Right renal cortex interstitium (tissue), 3 donors: ENCODE measurements at places on chromosomes 16 and 17.
A peak's percentile ranks its signal among the peaks of the same experiment; 100 is the strongest.

DNA sequence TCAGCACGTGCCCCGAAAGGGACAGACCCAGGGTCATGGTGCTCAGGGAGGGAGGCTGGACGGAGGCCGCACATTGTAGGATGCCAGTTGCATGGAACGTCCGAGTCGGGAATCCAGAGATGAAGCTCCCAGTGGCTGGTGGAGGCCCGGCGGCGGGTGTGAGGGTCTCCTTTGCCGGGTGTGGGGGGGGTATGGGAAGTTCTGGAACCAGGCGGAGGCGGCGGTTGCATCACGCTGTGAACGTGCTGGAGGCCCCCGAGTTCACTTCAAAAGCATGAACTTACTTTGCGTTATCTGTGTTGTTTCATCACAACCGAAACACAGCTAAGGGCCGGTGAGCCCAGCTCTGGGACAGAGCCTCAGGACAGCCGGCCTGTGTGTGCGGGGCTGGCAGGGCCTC, 73.4 kb upstream of the GNG13 start:
- no peak for DNase-seq

GRCh38 chr16:27820646-27821345, 242.7 kb downstream of the GSG1L start:
- no peak for DNase-seq

DNA sequence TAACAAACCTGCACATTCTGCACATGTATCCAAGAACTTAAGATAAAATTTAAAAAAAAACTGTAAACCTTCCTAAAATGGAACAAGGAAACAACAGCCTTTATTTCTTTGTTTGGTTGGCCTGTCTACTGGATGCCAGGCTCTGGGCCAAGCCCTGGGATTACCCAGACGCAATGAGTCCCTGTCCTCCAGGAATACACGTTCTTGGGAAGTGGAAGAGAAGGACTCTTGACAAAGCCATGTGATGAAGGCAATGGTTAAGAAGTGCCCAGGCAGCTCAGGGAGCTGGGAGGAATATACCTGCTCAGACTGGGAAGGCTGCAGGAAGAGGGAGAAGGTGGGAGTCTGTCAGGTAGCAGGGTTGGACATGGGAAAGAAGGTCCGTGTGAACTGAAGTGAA, 115.4 kb downstream of the AXIN2 start:
- DNase-seq = no peak

DNA sequence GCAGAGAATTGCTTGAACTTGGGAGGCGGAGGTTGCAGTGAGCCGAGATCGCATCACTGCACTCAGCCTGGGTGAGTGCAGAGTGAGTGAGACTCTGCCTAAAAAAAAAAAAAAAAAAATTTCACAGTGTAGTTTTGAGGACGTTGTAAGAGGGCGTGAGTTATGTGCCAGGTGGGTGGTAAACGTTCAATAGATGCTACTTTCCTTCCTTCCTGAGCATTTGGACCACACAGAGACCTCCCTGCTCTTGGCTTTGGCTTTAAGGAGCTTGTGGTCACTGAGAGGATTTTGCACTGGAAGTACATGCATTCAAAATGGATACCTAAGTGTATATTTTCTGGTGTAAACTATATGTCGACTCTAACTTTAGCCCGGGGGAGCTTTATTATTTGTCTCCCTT, 30.5 kb downstream of the SOST start:
- DNase-seq = no peak

DNA sequence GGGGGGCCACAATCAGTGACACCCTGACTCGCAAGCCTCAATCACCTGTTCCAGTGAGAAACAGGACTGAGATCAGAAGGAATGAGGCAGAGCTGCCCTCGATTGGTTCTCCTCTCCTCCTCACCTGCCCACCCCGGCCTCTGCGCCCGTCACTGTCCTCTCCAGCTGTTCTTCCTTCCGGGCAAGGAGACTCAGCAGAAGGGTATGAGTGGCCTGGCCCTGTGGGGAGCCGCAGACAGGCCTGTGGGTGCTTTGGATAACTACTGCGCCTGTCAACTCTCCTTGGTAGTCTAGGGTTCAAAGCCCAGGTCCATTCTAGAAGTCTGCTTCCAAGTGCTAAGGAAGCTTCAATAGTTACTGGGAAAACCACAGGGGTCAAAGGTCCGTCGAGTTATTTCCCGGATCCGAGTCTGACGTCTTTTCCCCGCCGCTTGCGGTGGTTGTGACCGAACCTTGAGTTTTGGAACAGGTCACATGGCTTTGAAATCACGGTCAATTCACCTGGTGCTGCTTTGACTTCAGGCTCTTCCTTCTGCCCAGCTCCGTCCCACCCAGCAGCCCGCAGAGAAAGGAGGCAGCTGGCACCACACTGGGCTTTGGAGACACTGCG, 8.3 kb downstream of the CARD14 start:
- no peak for DNase-seq

GRCh38 chr16:15942931-15943690, 6.3 kb upstream of the ABCC1 start:
- no peak for DNase-seq

DNA sequence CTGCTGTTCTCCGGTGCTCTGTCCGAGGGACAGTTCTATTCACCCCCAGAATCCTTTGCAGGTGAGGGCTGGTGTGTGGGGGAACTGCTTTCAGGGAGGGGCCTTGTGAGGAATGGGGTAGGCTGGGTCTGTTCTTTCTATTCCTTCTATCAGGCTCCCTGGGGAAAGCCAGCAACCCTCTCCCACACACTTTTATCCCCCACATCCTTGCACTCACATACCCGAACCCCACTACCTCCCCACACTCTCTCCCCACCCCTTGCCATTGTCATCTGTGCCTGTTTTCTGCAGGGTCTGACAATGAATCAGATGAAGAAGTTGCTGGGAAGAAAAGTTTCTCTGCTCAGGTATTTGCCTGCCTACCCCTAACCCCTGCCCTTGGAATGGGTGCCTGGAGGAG, 6.4 kb upstream of the TCAP start:
- no peak for DNase-seq

- DNase-seq = no peak
Observed at GRCh38 chr16:77469634-77470033, 34.8 kb upstream of the ADAMTS18 start.

GRCh38 chr17:50183421-50183994, 17.7 kb downstream of the SGCA start:
- DNase-seq = no peak

GRCh38 chr17:79830763-79831264, 8.4 kb downstream of the CBX4 start:
- no peak for DNase-seq

- no peak for DNase-seq
Observed at GRCh38 chr17:64133546-64134215, 3.7 kb upstream of the ERN1 start.

DNA sequence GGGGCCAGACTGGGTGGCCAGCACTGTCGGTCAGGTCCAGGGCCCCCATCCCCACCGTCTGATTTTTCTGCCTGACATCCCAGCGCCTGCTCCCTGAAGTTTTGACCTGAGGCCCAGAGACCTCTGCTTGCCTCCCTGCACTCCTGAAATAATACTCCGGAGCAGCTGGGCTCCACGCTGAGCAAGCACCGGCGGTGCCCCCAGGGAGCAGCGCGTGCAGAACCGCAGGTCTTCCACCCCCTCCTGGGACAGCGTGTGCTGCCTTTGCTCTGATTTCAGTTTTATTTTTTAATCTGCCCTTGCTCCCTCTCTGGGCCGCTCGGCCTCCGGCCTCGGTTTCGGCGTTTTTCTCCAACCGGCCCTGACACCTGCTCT, 132.4 kb upstream of the GSE1 start:
- DNase-seq = no peak

DNA sequence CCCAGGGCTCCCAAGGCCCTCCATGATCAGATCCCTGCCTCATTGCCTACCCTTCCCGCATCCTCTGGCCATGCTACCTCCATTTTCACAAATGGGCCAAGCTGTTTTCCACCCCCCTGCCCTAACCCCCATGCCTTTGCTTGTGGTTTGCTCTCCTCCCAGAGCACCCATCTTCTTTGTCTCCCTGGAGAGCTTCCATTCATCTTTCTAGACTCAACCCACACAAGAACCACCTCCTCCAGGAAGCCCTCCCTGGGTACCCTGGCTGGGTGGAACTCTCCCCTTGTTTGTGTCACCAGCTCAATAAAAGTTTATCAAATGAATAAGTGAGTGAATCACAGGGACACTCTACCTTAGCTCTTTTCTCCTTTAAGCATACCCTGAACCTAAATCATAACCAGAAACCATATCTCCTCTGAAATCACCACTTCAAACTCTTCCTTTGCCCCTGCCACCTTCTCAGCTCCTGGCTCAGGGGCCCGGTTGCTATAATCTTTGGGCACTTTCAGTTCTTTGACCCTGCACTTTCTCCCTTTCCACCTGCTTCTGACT, 2.9 kb upstream of the SCN4A start:
- DNase-seq = no peak

DNA sequence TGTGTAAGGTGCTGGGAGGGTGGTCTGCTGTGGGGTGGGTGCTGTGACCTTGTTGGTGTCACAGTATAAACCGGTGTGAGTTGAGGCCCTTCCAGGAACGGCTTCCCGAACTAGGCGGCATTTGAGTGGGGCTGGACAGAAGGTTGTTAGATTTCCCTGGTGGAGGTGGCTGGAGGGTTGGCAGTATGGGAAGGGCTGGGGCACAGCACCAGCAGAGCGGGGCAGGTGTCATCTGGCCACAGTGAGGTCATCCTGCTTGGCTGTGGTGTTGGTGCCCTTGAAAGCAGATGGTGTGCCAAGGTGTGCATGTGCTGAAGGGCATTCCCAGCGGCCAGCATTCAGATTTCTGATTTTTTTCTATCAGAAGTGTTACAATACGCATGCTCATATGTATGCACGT, 28.1 kb downstream of the BANP start:
- DNase-seq = no peak

DNA sequence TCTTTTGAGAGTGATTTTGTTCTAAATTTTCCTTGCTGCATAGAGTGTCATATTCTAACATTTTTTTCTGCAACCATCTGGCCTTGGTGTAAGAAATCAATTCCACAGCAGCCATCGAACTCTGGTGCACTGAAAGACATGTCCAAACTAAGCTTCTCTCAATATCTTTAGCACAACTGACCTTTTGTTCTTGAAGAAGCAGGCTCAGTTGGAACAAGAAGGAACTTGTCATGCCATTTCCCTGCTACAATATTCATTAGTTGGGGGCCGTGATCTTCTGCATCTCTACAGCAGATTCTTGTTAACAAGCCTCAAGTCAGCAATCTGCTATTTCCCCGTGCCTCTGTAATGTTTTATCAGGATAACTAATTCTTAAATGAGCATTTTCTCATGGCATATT, 1305.6 kb downstream of the CDH11 start:
- DNase-seq = no peak

GRCh38 chr16:12614662-12615278, 188.9 kb downstream of the CPPED1 start:
- no peak for DNase-seq

GRCh38 chr16:26982422-26982821, 84.3 kb upstream of the C16orf82 start:
- DNase-seq = no peak

DNA sequence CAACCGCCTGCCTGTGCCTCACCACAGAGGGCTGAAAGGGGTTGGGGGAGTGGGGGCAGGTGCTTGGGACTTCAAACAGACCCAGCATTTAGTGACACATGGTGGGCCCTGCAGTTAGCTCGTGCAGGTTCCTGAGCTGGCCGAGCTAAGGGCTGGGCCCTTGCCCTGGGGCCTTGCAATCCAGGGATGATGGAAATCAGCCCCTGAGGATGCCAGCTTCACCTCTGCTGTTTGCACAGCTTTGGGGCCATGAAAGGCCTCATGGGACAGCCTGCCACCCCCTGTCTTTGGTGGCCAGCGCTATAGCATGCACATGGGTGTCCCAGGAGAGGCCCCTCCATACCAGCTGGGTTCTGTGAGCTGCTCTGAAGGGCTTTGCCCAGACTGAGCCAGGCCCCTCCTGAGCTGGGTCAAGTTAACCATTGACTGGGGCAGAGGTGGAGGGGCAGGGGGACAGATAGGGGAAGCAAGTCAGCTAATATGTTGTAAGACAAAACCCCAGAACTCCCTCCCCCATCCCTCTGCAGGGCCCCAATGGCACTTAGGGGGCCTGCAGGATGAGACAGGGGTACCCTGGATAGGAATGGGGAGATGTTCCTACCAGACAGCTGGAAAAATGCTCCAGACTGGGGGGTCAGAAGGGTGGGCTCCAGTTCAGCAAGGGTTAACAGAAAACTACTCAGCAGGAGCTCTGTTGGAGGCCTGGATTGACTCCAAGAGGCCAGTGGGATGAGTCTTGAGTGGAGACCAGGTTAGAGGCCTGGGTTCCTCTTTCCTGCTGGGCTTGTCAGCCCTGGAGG, 692 bp downstream of the PRR15L start:
- DNase-seq = no peak

DNA sequence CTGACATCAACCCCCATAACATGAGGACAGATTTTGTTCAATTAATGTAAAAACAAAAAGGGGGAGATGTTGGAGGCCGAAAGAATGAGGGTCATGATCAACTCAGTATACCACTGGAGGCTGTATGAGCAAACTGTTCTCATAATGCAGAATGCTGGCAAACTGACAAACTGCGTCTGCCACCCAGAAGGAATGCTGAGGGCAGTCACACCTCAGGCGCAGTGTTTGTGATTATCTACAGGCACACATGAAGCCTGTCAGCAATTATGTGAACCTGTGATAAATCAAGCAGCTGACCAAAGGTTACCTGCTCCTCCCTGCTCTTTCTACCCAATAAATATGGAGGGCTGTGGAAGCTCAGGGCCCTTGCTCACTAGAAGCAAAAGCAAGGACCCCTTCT, 27.3 kb downstream of the CD300LG start:
- no peak for DNase-seq

- no peak for DNase-seq
Observed at GRCh38 chr17:65593855-65594845, 32.7 kb upstream of the AXIN2 start.

GRCh38 chr17:32659419-32659842, 172.6 kb downstream of the CDK5R1 start:
- peak; percentile 45 for DNase-seq

- DNase-seq = no peak
Observed at GRCh38 chr16:1278477-1278876, 22.6 kb downstream of the TPSD1 start.

DNA sequence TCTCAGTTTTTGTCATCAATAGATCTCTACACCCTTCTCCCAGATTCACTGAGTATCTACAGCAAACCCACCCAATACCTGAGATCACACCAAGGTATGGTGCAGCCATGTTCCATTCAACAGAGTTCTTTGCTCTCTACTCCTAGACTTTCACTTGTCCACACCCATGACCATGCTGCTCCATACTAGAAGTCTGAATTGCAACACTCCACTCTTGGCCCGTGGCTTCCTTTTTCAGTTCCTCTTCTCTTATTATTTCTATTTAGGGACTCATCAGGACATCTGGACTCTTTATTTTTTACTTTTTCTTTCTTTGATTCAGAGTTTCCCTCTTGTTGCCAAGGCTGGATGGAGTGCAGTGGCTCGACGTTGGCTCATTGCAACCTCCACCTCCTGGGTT, 37.1 kb downstream of the YWHAE start:
- no peak for DNase-seq

- no peak for DNase-seq
Observed at GRCh38 chr17:50047083-50047482, 8.8 kb upstream of the ITGA3 start.

GRCh38 chr16:86578611-86579267, 390 bp downstream of the FOXL1 start:
- no peak for DNase-seq
